ENCODE measurements at places on chromosomes 16 and 17.

- DNase-seq = no peak
Observed at GRCh38 chr17:876272-876671, 94.1 kb downstream of the MRM3 start.

GRCh38 chr17:57704448-57704847, 40.7 kb downstream of the CCDC182 start:
- DNase-seq = no peak

GRCh38 chr16:31268033-31268365, 8.2 kb downstream of the ITGAM start:
- DNase-seq = no peak

GRCh38 chr16:87780385-87780989, 14.7 kb upstream of the KLHDC4 start:
- DNase-seq = no peak
